Cardiac fibroblast (primary cell): ENCODE measurements at places on chromosomes 7 and 10.
A peak's percentile ranks its signal among the peaks of the same experiment; 100 is the strongest.

GRCh38 chr10:119491966-119492757, 50.4 kb downstream of the RGS10 start:
- no peak for DNase-seq

DNA sequence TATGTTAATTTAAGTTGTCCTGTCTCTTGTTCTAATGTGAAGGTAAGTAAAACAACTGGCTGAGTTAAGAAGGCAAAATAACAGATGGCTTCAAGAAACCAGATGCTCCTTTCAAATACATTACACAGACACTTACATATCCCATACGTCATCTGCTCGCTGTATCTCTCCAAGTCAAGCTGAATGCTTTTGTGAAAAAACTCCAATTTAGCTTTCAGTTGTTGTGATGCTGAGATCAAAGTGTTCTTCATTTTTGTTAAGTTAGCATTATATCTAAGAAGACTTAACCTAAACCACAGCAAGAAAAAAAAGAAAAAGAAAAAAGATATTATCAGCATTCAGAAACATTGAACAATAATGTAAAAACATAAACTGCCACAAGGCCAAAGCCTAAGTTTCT, 18.5 kb upstream of the ERLIN1 start:
- no peak for DNase-seq

GRCh38 chr10:120644556-120645410, 187.8 kb downstream of the PLPP4 start:
- DNase-seq, result no peak

DNA sequence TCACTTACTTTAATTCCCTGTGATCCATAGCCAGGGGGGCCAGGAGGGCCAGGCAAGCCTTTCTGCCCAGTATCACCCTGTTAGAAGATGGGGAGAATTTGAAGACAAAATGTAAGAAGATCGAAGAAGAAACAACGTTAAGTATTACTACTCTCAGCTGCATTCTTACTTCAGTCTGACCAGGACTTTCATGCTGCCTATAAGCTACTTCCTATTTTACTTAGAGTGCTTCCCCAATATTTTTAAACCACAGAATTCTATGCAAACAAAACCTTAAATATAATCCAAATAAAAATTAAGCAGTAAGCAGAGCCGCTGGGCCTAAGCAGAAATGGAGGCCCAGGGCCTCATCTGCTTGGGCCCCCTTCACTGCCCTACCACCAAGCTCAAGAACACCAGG, 117.8 kb downstream of the COL28A1 start:
- no peak for DNase-seq

DNA sequence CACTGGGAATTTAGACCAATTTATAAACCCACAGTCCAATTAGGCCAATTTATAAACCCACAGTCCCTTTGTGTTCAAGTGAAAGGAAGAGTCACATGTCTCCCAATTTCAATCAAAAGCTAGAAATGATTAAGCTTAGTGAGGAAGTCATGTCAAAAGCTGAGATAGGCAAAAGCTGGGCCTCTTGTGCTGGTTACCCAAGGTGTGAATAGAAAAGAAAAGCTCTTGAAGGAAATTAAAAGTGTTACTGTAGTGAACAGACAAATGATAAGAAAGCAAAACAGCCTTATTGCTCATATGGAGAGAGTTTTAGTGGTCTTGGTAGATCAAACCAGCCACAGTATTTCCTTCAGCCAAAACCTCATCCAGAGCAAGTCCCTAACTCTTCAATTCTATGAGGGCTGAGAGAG, 245.0 kb downstream of the HDAC9 start:
- DNase-seq, result no peak

DNA sequence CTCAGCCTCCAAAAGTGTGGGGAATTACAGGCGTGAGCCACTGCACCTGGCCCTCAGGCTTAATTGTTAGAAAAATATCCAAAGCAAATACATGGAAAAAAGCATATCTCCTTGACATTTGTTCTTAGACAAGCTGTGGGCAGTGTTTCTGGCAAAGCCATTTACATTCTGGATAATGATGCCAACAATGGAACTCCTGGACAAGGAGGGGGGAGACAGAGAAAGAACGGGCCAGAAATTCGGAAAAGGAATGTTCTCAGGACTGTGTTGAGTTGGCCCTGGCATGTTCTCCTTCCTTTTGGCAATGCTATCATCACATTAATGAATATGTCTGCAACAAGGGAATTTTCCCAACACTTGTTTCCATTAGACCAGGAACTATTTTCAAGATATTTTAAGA, 88.7 kb downstream of the UBE2H start:
- DNase-seq, result peak; percentile 40

GRCh38 chr10:86244297-86245014, 122.1 kb downstream of the GRID1 start:
- DNase-seq, result no peak

GRCh38 chr10:4391683-4392082, 434.3 kb upstream of the AKR1E2 start:
- peak; percentile 19 for DNase-seq

GRCh38 chr7:75599244-75599781, 107.2 kb downstream of the SPDYE5 start:
- DNase-seq, result no peak

GRCh38 chr7:94547126-94547525, 37.5 kb downstream of the CASD1 start:
- no peak for DNase-seq

DNA sequence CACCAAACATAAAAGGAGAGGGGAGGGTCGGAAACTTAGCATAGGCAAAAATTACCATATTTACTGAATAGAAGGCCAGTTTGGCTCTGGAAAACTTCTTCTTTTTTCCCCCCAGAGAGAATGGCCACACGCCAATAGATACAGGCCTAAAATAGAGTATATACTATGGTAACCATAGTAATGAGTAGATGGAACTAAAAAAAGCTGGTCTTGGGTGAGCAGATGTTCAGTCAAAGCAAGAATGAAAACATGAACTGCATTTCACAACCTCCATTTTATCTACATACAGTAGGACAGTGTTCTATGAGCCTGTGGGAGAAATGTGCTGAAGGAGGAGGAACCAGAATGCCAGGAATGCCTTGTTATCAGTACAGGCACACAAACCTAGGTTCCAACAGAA, 141.7 kb upstream of the SEMA3A start:
- peak; percentile 61 for DNase-seq

DNA sequence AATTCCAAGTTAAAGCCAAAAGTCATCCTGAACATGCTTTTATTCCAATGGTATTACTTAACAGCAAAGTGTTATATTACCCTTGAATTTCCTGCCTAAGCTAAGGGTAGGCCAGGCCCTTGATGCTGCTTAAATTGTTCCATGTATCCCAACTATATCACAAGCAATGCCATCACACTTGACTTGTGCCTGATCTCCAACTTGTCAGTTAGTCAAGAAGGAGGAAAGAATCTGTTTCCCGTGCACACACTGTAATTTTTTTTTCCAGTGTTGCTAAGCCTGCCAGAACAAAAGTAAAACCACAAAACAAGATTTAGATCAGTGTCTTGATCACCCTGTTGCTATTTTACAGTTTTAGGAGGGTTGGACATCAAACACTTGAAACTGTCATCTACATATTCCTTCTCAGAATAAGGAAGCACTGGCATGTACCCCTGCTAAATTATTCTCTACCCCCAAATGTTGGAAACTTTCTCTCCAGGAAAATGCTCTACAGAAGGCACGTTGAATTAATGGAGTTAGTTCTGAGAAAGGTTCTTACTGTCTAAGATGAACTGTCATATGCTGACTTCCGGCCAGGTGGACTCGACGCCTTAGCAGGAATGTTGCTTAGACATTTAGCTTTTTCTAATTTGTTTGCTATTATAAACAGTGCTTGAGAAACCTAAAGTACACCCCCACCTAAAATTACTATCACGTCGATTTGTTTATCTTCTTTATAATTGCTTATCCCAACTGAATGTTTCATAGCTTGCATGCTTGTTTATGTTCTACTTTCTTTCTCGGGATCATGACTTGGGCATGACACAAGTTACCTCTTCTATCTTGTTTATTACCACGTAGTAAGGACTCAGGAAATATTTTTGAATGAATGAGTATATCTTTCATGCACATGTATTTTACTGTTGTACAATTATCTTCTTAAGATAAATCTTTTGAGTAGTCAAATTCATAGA, 105.5 kb upstream of the ZNF438 start:
- DNase-seq, result peak; percentile 20

DNA sequence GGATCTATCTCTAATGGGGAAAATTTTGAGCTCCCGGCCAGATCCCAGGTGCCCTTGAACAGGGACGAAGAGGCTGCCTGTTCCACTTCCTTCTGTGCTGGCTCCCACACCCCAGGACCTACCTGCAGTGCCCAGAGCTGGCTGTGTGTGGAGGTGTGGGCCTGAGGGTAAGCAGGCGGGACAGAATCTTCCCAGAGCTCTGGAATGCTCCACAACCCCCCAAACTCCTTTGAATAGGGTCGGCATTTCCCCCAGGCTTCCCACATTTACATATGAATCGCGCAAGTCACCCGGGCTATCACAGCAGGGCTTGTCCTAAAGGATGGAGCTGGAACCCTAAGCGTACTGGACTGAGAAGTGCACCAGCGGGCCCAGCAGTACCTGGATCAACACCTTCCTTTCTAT, 95.9 kb downstream of the DNMBP start:
- DNase-seq, result no peak

DNA sequence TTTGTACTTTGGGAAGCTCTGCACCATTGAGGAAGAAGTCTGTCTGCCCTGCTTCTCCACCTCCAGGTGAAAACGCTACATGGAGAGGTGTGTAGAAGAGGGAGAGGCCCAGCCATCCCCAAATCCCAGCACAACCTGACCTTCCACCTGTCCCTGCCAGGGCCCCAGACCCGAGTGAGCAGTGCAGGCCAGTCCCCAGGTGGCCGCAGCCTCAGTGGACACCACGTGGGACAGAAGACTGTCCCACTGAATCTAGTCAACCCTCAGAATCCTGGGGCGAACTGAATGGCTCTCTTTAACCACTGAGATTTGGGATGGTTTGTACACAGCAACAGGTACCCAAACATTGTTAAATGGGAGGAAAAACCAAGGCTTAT, 29.9 kb upstream of the GALNTL5 start:
- no peak for DNase-seq

GRCh38 chr7:347644-348479, 57.9 kb downstream of the FOXL3 start:
- DNase-seq, result no peak

- peak; percentile 2 for DNase-seq
Observed at GRCh38 chr7:146185844-146186243, 69.2 kb downstream of the CNTNAP2 start.

- DNase-seq, result no peak
Observed at GRCh38 chr7:952548-953441, 1.7 kb downstream of the ADAP1 start.

DNA sequence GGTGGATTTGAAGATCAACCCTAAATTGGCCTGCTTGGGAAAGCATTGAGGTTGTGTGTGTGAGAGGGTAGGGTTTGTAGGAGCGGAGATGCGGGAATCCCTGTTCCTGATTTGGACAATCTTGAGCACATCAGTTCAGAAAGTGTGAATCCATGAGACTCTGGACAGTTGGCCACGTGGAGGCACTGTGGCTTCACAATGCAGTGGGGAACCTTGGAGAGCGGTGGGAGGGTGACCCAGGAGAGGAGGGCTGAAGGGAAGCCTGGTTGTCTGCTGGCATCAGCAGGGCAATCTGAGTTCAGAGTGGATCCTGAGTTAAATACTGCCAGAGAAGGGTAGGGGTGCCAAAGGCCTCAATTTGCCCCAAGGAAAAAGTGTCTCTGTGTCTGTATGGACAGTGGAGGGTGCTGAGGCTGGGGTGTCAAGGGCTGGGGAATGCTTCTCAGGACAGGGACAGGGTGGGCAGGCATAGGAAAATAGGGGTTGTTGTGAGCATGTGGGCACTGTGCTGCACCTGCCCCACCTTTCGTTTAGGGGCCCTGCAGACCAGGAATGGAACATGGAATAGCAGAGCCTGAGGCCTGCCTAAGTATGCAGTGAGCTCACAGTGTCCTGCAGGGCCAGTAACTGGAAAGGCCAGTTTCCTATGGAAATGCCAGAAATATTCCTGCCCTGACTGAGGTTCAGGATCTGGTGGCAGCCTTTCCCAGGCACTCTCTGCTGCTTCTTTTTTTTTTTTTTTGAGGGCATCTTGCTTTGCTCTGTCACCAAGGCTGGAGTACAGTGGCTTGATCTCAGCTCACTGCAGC, 162.9 kb upstream of the PRSS58 start:
- DNase-seq, result peak; percentile 13

DNA sequence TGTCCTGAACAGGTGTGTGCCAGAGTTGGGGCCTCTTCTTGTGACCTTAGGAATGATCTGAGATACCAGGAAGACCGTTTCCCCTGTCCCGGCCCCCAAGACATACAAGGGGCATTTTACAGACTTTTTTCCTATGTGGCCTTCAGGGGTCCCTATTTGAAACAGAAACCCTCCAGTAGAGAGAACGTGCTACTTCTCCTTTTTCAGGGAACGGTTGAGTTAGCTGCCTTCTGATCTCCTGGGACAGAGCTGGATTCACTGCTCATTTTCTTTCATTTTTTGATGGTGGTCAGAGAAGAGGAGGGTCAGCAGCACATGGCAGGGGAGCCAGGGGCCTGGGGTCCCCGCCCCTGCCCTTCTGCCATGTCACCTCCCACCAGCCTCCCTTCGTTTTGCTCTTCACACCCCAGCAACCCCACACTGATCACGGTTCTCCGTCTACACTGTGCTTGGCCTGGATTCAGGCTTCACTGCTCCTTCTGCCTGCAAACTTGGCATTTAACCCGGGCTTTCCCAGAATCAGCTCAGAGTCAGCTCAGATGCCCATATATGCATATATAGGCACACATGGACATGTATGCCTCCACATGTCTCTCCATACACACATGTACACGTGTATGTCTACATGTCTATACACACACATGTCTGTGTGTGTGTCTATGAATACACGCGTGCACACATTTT, 138.1 kb upstream of the BTBD16 start:
- no peak for DNase-seq

- no peak for DNase-seq
Observed at GRCh38 chr10:22333167-22333974, 11.9 kb upstream of the SPAG6 start.

- peak; percentile 69 for DNase-seq
Observed at GRCh38 chr7:101169838-101170551, 4.6 kb upstream of the VGF start.

DNA sequence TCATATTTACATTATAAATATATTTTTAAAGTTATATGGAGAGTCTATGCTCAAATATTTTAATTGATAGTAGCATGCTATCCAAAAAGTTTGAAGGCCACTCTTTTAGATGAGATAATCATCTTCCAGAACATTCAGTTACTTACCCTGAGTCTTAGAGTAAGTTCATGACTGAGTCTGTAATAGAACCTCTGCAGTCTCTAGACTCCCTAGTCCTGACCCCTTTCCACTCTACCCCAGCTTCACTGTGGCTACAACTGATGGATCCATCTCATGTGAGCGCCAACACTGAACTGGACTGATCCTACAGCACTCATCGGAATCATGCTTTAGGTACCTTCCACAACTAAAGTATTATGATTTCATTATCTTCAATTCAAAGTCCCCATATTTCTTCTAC, 10.1 kb downstream of the HACD1 start:
- DNase-seq, result no peak

DNA sequence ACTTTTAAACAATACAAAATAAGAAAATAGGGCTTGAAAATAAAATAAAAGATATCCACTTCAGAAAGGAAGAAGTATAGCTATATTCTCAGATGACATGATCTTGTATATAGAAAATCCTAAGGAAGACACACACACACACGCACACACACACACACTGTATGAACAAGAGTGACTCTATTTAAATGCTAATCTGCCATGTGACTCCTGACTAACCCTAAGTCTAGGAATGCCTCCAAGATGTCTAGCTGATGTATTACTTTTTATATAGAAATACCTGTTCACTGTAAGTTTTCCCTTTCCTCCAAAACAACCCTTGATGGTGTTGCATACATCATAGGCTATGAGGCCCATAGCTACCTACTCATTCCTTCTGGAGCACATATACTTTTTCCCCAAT, 173.1 kb upstream of the LRRTM3 start:
- peak; percentile 48 for DNase-seq
